ENCODE measurements at places on chromosomes 4 and X.

DNA sequence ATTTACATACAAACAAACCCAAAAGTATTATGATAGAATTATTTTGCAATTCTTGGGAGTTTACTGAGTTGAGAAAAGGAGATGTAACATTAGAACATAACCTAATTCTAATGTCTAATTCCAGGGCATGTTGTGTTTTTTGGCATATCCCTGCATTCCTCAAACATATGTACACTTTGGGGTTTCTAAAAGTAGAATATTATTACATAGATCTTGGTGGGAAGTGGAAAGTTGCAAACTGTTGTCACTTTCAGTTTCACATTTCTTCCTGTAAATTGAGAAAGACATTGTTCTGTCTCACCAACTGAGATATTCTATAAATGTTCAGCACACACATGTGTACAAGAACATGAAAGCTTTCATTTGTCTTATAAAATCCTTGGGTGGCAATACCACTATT lies 24.4 kb upstream of the GBA3 start:
- DNase-seq: no peak

DNA sequence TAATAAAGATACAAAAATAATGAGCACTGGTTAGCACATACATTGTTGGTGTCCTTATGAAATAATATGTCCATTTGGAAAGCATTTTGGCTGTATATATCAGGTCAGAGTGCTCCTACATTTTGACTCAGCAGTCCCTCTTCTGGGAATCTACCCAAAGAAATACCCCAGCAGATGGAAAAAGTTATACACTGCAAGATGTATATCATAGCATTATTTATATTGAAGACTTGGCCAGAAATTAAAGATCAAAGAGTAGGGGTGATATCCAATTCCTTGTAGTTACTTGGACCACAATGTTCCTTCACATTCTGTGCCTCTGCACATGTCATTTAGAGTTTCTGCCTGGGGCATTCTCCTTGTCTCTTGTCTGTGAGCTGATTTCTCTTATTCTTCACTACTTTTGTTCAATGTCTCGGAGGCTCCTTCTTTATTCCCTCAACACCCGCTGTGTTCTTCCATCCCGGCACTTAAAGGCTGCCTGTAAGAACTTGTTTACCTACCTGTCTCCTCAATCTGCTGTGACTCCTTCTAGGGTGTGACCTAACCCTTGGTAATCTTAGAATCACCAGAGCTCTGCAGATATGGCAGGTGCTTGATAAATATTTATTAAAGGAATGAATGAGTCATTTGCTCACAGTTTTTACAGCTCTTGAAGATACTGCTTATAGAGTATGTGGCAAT lies 3.1 kb upstream of the TSPAN5 start:
- no peak for DNase-seq

- DNase-seq: no peak
These were observed 413.1 kb downstream of the PDGFC start for GRCh38 chr4:156558373-156559025.

DNA sequence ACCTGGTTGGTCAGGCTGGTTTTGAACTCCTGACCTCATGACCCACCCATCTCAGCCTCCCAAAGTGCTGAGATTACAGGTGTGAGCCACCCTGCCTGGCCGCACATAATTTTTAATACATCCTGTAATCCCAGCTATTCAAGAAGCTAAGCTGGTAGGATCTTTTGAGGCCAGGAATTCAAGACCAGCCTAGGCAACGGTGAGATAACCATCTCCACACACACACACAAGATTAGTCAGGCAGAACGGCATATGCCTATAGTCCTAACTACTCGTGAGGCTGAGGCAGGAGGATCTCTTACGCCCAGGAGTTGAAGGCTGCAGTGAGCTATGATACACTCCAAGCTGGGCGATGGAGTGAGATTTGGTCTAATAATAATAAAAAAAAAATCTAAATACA lies 212.4 kb upstream of the NEIL3 start:
- no peak for DNase-seq

DNA sequence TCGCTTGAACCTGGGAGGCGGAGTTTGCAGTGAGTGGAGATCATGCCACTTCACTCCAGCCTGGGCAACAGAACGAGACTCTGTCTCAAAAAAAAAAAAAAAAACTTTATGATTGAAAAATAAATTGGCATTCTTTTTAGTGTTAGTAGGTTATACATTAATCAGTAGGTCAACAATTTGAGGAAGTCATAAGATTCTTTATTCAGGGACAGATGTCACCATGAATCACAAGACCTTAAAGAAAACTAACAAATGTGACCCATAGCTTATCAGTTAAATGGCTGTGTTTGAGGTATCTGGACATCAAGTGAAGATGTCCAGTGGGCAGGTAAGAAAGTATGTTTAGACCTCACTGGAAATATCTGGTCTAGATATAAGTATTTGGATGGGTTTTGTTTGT lies 9.3 kb upstream of the PRMT9 start:
- no peak for DNase-seq

GRCh38 chr4:110503270-110504083 lies 27.5 kb downstream of the ENPEP start:
- DNase-seq: no peak

- DNase-seq: no peak
These were observed 496.5 kb upstream of the LCORL start for GRCh38 chr4:18518098-18518497.

GRCh38 chrX:131397891-131398290 lies 108.8 kb upstream of the IGSF1 start:
- no peak for DNase-seq
